Psoas muscle (tissue), 8 donors: ENCODE measurements at places on chromosomes 3 and 15. TPM values are rescaled to one million over a fixed set of nuclear protein-coding genes. Genes with fewer than 3 reads are reported as not detected.

TMEM45A gene
- total RNA-seq = 1.7 TPM

- peak; percentile 53 for DNase-seq
Observed at GRCh38 chr15:70605606-70606410, 157.6 kb downstream of the UACA start.

DNA sequence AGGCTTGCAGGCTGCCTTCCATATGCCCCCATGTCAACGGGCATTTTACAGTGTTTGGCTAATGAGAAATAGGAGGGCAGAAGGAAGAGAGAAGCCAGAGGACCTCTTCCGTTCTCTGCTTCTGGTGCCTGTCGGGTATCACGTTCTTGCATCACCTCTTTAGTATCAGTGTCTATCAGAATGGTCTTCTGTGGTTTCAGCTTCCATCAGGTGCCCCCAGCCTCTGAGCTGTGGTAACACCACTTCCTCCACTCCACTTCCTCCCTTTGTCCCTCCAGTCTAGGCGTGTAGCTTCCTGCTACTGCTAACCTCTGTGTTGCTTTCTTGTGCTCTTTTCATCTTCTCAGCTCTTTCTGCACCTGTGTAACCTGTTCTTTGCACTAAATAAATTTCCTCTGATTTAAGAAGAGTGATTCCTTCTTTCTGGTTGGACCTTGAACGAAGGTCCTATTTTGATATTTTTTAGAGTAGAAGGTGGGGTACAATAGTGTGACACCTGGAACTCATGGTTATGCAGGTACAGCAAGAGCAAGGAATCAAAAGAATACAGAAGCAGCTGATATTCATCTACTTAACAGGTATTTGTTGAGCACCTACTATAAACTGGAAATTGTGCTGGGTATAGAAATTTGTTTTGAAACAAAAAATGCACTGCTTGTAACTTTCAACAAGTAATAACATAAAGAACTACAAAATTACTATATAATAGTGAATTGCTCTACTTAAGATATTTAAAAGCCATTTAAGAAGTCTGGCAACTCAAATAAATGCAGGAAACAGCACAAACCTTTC, 27.4 kb upstream of the FOXB1 start:
- no peak for DNase-seq

- DNase-seq = peak; percentile 20
Observed at GRCh38 chr3:30511524-30512251, 94.7 kb upstream of the TGFBR2 start.

GRCh38 chr3:79351699-79352098, 416.1 kb downstream of the ROBO1 start:
- no peak for DNase-seq

PIERCE2 gene
- 10.7 TPM for total RNA-seq

DNA sequence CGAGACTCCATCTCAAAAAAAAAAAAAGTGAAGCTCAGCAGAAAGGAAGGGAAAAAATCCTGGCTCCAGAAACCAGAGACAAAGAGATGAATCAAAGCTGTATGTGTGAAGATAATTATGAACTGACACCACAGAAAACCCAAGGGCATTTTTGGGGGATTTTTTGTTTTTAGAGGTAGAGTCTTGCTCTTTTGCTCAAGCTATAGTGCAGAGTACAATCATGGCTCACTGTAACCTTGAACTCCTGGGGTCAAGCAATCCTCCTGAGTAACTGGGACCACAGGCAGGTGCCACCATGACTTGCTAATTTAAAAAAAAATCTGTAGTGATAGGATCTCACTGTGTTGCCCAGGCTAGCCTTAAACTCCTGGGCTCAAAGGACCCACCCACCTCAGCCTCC, 22.8 kb downstream of the HCLS1 start:
- no peak for DNase-seq

DNA sequence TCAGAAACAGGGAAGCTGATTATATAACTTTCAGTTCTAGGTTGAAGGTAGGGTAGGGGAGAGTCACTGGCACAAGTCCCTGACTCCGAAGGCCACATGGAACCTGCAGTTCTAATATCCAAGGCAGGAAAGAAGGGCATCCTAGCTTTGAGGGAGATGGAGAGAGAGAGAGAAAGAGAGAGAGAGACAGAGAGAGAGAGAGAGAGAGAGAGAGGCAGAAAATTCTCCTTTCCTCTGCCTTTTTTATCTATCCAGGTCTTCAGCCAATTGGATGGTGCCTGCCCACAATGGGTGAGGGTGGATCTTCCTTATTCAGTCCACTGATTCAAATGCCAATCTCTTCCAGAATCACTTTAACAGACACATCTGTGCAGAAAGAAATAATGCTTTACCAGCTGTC, 35.7 kb upstream of the TMEM45A start:
- no peak for DNase-seq

SIDT1 gene
- total RNA-seq = 0.48 TPM

GRCh38 chr3:58996730-58997129, 53.1 kb downstream of the CFAP20DC start:
- DNase-seq = no peak

DNA sequence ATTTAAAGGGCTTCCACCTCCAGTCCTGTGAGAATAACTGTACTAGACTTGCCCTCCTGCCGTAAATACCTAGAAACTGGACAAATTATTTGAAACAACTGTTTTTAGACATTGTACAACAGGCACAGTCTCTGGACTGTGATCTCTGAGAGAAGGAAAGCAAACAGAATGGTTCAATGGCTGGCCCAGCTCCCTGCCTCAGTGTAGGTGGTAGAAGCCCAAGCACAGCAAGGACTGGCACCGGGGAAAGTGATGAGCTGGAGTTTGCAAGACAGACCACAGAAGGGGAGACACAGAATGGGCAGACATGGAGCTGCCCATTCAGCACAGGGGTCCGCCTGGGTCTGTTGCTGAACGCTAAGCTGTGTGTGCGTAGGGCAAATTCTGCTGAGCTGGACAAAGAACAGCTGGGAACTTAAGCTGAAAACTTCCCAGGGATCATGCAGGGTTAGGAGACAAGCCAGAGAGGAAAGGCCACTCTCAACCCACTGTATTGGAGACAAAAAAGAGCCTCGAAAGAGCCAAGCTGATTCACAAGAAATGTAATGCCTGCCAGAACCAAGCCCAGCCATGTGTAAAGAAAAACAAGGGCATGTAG, 52.6 kb upstream of the SEC61A1 start:
- no peak for DNase-seq

DNA sequence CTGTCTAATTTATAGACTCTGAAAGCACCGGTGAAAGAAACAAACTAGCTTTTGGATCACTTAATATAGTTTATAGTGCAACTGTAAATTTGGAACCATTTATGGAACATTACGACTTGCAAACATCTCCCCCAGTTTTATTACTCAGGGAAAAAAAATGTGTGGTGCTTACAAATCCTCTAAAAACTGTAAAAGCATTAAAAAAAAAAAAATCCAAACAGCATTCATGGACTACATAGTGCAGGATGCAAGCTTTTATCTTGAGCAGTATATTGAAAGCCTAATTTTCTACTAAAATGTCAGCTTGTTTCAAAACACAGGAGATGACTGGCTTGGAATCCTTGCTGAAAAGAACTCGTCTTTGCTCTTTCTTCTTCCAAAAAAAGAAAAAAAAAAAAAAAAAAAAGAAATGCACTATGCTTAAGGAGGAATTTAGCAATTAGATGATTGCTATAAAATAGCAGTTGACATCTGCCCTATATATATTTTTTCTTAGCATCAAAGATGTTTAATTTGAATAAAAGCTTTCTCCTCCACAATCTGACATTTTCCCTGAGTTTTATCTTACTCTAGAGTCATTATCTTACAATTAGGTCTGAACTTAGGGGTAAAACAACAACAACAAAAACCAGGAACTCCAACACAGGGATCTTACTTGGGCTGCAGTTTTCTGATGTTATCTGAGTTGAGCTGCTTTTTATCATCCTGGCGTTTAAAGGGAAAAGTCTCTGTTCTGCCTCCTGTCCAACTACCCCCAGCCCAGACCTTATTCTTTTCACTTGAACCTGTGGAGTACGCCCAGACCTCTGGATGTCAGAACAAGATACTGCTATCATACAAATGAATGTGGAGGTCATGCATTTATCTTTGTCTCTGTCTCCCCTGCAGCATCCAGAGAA, 62.6 kb upstream of the PDZRN3 start:
- DNase-seq = no peak

DNA sequence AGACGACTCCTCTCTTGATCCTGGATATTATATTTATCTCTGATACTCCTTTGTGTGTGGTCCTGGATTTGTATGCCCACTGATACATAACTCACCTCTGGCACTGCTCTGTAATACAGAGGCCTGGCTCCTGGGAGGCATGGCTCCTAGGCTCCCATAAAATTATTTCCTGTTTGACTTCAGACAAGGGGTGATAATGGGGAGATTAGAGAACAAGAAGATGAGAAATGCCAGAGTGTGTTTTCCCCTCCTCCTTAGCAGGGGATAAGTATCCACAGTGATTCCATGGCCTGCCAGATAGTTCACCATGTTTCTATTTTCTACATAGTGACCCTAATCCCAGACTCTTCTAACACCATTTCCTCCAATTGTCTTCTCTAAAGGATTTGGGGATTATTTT, 165.7 kb upstream of the PLSCR5 start:
- DNase-seq = no peak

ANKUB1 gene
- total RNA-seq = not detected

DNA sequence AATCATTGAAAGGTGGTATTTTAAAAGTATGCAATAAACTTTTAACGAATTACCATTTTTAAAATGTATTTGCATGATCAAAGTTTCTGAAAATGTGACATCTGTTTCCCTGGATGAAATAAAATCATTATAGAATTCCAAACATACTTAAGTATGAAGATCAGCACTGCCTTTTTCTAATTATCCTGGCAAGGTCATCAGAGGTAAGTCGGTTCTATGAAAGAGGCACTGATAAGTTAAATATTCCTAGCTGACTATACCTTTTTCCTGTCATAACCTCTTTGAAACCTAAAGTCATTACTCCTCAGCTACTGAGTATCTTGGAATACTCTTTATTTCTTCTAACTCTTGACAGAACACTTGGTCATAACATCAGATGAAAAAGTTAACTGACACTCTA, 406.1 kb upstream of the ALCAM start:
- DNase-seq = no peak

DNA sequence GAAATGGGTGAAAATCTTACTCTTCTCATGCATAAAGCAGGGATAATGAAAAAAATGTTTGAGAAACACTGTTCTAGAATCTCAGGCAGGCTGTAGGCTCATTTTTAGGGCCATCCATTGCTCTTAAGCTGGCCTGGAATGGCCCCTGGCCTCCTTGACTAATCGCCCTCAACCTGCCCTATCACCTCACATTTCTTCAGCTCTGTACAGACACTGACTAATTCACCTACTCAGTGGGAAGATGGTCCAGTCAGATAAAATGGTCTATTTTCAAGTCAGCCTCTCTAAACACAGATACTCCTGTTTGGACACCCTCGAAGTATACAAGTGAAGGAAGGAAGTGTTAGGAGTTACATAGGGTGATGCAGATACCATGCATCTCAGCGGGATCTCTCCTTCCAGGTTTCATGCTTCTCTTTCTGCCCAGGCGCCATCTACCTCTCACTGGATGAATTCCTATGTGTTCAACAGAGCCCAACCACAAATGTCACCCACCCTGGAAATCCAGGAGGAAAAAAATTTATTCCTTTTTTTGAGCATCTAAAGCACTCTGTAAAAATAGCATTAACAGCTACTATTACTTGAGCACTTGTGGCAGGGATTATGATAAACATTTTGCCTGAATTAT, 12.1 kb downstream of the FMN1 start:
- DNase-seq = no peak

GRCh38 chr3:143236226-143236964, 116.8 kb downstream of the CHST2 start:
- DNase-seq = no peak

GRCh38 chr15:58669108-58669507, 80.4 kb downstream of the ADAM10 start:
- DNase-seq = no peak

- peak; percentile 33 for DNase-seq
Observed at GRCh38 chr3:179072100-179072438, 460 bp upstream of the ZMAT3 start.

PAQR5 gene
- not detected for total RNA-seq

GRCh38 chr3:174767406-174767805, 91.7 kb upstream of the NAALADL2 start:
- DNase-seq = no peak

MOBP gene
- total RNA-seq = not detected

ZNF662 gene
- total RNA-seq = 3.5 TPM

FMN1 gene
- total RNA-seq = 2.2 TPM

- no peak for DNase-seq
Observed at GRCh38 chr15:92025706-92026270, 172.3 kb downstream of the SLCO3A1 start.
